Omental fat pad (tissue), 4 donors: ENCODE measurements at places on chromosomes 12 and 14.

GRCh38 chr12:92929983-92930382 is 888 bp upstream of the EEA1 start:
- no peak for DNase-seq

DNA sequence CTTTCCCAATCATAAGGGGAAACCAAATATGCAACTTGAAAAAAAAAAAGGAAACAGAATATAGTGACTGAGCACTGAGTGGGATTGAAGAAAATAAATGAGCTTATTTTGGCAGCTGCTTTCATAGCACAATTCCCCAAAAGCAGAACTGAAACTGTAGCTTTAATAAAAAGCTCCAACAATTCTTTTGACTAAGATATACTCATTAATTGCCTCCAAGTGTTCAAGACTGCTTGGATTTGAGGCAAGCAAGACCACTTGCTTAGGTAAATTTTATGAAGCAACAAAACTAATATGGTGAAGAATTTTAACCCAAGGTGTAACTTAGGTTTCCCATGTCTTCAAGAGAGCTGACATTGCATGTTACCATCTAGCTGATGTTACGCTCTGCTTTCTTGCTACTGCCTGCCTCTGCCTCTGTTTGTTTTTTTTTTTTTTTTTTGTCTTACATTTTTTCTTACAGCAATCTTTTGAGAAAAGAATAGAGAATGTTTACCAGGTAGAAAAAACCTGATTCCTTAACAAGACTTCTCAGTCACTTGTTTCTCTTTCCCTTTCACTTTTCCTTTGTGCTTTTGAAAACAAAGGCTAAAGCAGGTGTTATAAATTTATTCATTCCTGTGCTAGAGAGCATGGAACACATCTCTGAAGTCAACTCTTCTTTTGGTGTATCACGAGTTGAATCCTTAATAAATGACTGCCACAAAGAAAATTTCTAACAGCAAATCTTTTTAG is 134.4 kb downstream of the BCAT1 start:
- DNase-seq: no peak

GRCh38 chr12:105384916-105385535 is 54.5 kb downstream of the C12orf75 start:
- DNase-seq: no peak

DNA sequence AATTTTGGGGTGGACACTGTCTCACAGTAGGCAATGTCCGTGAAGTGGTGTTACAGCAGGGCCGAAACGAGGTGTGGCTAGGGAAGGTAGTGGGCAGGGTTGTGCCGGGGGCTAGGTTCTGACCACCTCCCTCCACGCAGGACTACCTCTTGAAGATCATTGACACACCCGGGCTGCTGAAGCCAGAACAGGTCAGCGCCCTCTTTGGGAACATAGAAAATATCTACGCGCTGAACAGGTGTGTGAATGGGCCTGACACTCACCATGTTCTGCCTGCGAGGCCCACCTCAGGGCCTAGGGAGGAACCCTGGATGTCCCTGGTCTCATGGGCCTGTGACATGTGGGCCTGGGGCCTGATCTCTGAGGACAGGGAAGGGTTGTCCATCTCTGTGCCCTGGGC is 24.6 kb downstream of the PLEKHG3 start:
- no peak for DNase-seq

GRCh38 chr14:87491816-87492215 is 501.2 kb downstream of the GALC start:
- no peak for DNase-seq

DNA sequence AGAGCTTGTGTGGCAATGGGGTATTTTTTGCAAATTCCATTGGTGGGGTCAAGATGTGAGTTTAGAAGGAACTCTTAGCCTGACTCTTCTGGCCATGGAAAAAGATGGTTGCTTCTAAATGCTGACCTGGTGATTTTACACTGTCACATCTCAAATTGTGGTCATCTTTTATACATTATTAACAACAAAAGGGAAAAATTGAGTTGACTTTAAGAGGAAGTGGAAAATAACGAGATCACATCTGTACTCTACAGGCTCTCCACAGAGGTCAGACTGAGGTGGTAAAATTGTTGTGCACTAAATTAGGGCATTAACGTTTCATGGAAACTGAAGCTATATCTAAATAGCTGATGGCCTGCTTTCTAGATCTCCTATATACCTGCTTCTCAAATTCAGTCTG is 44.7 kb downstream of the PTPN11 start:
- no peak for DNase-seq

DNA sequence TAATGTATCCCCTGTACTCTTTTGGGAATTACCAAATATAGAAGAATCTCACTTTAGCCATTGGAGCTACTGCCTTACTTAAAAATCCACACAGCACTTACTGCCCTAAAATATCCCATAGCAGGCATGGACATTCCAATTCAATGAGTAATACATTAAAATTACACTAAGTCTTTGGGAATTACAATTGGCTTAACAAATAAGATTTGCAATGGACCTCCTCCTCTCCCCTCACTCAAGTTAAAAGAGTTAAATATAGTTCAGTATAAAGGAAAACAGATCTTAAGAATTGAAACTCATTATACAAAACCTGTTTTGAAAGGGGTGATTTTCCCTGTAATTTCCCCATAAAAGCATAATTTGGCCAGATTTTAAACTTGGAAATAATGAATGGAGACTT is 477.1 kb downstream of the SLC16A7 start:
- DNase-seq: no peak

- no peak for DNase-seq
These were observed 11.6 kb upstream of the CCDC85C start for GRCh38 chr14:99615497-99616157.

GRCh38 chr12:108542320-108542719 is 18.7 kb downstream of the SART3 start:
- DNase-seq: no peak

DNA sequence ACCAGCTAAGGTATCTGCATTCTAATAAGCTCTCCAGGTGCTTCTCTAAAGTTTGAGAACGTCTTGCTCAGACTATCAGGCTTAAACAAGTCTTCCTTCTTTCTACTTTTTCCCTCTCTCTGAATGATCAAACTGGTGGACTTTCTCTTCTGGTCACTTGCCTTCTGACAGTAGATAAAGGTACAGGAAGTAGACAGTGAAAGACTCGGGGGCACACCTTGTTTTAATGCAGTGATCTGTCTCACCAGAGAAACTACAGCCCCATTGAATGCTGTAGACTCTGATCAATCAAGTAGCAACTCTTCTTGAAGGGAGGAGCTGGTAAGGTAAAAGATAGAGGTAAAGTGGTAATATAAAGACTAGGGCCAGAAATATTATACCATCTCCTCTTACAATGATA is 48.1 kb upstream of the ATXN7L3B start:
- no peak for DNase-seq

DNA sequence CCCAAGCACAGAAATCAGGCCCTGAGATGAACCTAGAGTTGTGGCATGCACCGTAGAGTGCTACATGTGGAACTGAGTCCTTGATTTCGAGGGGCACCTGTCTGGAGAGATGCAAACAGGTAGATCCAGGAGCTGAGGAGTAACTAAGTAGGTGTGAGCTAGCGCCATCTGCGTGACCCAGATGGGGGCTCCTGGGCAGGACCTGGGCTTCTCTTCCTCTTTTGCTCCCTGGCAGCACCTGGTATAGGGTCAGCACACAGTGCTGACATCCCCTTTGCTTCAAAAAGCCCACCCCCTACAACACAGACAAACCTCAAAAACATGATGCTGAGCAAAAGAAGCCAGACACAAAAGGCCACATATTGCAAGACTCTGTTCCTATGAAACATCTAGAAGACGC is 65.8 kb downstream of the PITPNM2 start:
- no peak for DNase-seq

DNA sequence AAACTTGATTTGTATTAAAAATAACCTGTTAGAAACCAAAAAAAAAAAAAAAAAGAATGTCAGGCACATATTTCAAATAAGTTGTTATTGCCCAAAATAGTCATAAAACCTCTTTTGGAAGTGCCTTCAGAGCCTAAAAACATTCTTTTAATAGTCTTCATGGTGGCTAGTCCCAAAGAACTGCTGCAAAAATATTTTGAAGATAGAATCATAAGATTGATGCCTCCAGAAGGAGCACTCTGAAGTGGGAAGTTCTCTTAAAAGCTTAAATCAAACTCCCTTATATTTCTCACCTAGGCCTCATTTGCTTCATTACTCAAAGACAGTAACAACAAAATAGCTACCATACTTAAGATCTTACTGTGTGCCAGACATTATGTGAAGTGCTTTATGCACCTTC is 27.2 kb upstream of the NT5DC3 start:
- no peak for DNase-seq

DNA sequence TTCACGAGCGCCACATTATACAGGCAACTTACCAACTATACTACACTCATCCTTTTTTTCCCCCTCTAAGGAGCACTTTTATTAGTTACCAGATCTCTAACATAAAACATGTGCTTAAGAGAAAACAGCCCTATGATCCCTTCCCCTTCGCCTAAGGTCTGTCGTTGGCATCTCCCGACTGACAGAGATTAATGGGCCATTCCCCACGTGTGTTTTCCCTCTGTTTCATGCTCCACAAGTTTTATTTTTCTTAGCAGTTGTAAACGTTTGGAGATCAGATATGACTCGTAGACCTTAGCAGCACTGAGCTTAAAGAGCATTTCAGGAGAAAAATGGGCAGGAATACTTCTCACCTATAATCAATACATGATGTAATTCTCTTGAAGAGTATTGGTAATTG is 51.4 kb upstream of the FZD10 start:
- DNase-seq: no peak

DNA sequence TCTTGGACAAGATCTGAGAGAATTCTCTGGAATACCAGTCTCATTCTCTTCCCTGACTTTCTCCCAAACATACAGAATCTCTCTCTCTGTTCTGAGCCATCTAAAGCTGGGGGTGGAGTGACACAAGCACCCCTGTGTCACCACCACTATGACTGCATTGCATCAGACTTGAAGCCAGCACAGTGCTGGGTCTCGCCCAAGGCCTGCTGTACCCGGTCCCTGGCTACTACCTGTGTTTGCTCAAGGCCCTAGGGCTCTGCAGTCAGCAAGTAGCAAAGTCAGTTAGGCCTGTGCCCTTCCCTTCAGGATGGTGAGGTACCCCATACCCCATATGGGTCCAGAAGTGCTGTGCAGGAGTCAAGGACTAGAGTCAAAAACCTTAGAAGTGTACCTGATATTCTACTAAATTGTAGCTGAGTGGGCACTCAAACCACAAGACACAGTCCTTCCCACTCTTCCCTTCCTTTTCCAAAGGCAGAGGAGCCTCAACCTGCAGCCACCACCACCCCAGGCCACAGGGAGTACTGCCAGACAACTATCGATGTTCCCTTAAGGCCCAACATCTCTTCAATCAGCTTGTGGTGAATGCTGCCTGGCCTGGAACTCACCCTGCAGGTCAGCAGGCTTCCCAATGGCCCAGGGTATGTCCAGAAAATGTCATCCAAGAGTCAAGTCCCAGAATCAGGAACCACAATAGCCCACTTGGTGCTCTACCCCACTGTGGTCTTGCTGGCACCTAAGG is 21.2 kb upstream of the RDH16 start:
- DNase-seq: no peak

DNA sequence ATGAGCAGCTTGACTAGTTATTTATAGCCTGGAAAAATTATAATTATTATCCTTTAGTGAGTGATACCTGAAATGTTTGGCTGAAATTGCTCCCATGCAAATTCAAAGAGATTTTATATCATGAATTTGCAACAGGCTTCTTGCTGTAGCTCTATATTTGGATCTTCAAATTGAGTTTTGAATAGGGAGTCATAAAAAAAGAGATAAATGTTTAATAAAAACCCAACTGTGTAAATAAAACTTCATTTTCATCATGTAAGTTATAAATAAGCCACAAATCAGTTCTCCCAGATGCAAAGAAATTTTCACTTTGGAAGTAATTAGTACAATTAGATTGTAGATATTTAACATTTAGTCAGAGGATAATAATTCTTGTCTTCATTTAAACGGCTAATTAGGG is at the start of gene TAS2R8:
Gene TAS2R8, minus strand, starts transcription at position 101 of the 400 bp plus-strand sequence. CDS start 306 bp downstream, outside the sequence.
- DNase-seq: no peak

DNA sequence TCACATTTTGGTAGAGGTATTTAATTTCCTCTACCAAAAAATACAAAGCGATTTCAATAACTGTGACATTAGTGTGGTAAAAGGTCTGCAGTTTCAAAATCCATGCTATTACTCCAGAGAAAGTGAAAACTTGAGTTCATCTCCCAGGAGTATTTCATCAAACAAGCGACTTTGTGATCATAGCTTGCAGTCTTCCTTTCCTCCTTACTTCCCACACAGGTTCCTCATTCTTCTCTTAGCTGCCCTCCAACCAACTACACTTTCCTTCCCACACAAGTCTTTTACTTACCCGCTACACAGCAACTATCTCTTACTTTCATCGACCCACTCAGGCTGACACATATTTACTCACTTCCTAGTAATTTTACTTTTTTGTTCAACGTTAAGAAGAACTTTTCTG is 413.4 kb upstream of the USP15 start:
- DNase-seq: no peak

GRCh38 chr12:56128670-56129205 is 671 bp downstream of the ESYT1 start:
- no peak for DNase-seq

DNA sequence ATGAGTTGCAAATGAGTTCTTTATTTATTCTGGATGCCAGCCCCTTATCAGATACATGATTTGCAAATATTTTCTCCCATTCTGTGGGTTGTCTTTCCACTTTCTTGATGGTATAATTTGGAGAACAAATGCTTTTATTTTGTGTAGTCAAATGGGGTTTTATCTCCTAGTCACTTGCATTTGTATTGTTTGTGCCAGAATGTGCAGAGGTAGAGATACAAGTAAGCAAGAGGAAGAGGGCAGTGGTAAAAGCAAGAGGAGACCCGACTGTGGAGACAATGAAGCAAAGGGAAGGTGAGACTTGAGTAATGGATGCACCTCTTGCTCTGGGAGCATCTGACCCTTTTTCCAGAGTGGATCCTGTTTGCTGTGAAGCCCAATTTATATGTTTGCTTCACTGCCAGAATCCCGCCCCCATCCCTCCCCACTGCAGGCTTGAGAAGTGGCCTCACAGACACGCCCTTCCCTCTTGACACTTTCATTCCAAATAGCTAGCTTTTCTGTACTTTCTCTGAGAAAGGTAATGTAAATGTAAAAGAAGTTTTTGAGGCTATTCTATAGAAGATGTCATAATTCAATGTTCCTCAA is 786 bp upstream of the PFKM start:
- DNase-seq: no peak

DNA sequence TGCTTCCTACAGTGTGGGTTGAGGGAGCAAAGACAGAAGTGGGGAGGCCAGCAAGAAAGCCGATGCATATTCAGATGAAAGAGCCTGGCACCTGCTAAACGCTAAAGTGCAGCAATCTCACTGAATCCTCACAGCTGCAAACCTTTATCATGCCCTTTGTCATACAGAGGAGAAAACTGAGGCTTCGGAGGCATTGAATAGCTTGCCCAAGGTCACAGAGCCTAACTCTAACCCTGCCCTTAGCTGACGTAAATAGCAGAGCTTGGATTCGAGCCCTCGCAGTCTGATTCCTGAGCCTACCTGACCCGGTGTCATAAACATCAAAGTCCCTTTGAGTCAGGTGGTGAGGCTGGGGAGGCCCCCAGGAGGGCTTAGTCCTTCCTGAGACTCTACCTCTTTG is 54.9 kb downstream of the CMKLR1 start:
- no peak for DNase-seq
